Activated T-helper 17 cell treated with anti-CD3 and anti-CD28 coated beads, Interleukin-2, amount 50 U/mL, for 72 hours (primary cell): ENCODE measurements at places on chromosomes 6 and 20. TPM values are rescaled to one million over a fixed set of nuclear protein-coding genes. Genes with fewer than 3 reads are reported as not detected.
A peak's percentile ranks its signal among the peaks of the same experiment; 100 is the strongest.

GRCh38 chr6:169407325-169407724 lies 153.7 kb upstream of the THBS2 start:
- no peak for ATAC-seq

DNA sequence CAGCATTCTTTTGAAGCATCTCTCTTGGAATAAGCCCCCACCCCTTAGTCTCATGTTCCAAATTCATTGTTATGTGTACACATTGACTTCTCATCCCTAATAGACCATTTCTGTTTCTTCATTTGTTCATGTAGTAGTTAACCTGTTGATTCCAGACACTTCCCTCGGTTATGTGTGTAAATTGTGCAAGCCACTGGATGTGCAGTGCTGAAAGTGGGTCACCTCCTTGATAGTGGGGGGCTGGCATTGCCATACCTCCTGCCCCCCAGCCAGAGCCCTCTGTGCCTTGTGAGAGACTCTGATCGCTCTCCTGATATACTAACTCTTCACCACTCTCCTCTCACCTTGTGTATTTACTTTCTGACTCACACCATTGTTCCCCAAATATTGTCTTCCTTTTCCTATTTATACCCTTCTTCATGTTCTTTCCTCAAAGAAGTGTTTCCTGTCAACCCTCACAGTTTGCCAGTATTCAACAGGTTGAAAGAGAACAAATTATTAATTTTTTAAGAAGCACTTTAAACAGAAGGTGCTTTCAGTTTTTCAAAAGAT lies 59.0 kb downstream of the HIVEP1 start:
- ATAC-seq, result no peak

- peak; percentile 87 for ATAC-seq
These were observed 26.3 kb downstream of the ALDH5A1 start for GRCh38 chr6:24520929-24521546.

GRCh38 chr20:10718661-10719060 lies 44.9 kb upstream of the JAG1 start:
- ATAC-seq, result no peak

DNA sequence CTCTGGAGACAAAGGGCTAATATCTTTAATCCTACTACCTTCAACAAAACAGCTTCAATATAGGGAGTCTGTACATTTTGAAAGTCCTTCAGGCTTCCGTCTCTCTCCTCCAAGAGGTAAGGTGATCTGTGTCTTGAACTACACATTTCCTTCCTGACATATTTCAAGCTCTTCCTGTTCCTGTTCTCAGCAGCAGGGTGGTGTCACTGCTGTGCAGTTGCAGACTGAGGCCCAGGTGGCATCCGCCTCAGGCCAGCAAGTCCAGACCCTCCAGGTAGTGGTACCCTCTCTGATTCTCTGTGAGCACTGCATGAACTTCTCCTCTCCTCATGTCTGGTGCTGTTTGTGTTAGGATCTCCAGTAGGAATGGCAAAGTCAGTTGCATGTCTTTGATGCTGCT lies 7.8 kb downstream of the NFYA start:
- peak; percentile 59 for ATAC-seq

GRCh38 chr6:107820338-107821261 lies 3.5 kb downstream of the SCML4 start:
- ATAC-seq, result no peak

The L3MBTL3 gene
- total RNA-seq, result 4.4 TPM

The SCUBE3 gene
- total RNA-seq, result 0.05 TPM

The PLCB4 gene
- total RNA-seq, result not detected

The BPIFB4 gene
- not detected for total RNA-seq
